Panc1 (cell line): ENCODE measurements at places on chromosomes 5 and 9. TPM values are rescaled to one million over a fixed set of nuclear protein-coding genes. Genes with fewer than 3 reads are reported as not detected.

The FAM153A gene
- total RNA-seq: not detected

The STPG3 gene
- 0.26 TPM for total RNA-seq

The DMRTA1 gene
- total RNA-seq: 1.8 TPM

The SLC34A1 gene
- total RNA-seq: not detected

GRCh38 chr5:34597034-34598027 is 58.8 kb upstream of the RAI14 start:
- no peak for DNase-seq

GRCh38 chr9:121888438-121888775 is 204.7 kb downstream of the TTLL11 start:
- no peak for DNase-seq

GRCh38 chr5:73693573-73694061 is 67.6 kb downstream of the ARHGEF28 start:
- DNase-seq: peak; percentile 28

- DNase-seq: no peak
These were observed 21.9 kb downstream of the MACROH2A1 start for GRCh38 chr5:135376961-135377624.
